HepG2 (cell line): ENCODE measurements at places on chromosomes 6 and 20. TPM values are rescaled to one million over a fixed set of nuclear protein-coding genes. Genes with fewer than 3 reads are reported as not detected.

Gene SAPCD1
- 0.56 and 2.5 TPM in 2 replicates for total RNA-seq

Gene LTA
- not detected in 2 replicates for total RNA-seq

Gene ME1
- not detected in 2 replicates for total RNA-seq

Gene CDH26
- 0.40 and 0.45 TPM in 2 replicates for total RNA-seq

Gene BNIP5
- total RNA-seq: not detected in 2 replicates

Gene TNFRSF21
- 35.4 and 46.3 TPM in 2 replicates for total RNA-seq

DNA sequence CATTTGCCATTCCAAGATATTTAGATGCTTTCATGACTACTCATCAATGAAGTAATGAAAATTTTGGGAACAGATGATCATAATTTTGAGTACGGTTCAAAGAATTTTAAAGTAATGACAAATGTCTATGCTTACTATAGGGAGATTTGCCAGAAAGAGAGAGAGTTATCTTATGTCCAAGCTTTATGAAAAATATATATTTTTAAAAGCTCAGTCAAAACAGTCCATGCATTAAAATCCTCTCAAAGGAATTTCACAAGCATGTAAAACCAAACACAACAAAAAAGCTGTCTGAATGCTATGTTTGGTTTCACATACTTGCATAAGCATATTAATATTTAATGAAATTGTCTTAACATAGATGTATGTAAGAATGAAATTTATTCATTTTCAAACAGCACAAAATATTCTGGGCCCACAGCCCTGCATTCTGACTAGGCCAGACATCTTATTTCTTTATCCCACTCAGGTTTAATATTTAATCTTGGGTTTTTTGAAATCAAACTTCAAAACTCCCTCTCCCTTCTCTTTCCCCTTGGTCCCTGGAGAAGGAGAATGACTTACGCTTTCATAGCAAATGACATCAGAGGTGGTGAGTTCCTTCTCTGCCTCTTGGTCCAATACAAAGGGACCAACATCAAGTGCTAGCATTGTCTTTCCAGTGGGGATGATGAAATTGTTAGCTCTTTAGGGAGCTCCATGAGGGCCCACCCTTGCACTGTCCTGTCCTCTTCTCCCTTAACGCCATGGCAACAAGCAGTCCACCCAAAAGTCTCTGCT is 94.2 kb downstream of the ADAT2 start:
- DNase-seq: no peak

GRCh38 chr6:111812060-111813038 is 60.9 kb downstream of the FYN start:
- no peak for DNase-seq

DNA sequence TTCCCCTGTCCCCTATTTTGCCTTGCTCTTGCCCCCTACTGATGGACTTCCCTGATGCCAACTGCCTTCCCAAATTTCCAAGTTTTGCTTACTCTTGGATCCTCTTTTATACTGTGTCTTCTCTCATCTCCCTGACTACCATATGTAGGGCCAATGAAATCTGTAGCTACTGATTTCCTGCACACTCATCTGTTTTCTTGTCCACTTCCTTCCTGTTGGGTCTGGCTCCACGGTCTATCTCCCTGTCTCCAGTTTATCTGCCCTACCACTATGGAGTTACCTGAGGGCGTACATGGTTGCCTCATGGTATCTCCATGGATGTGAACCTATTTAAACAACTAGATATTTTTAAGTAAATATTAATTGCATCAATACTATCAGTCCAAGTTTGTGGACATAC is 140.3 kb upstream of the MCHR2 start:
- DNase-seq: no peak

- no peak for DNase-seq
These were observed 56.2 kb downstream of the RAB44 start for GRCh38 chr6:36753671-36754405.

DNA sequence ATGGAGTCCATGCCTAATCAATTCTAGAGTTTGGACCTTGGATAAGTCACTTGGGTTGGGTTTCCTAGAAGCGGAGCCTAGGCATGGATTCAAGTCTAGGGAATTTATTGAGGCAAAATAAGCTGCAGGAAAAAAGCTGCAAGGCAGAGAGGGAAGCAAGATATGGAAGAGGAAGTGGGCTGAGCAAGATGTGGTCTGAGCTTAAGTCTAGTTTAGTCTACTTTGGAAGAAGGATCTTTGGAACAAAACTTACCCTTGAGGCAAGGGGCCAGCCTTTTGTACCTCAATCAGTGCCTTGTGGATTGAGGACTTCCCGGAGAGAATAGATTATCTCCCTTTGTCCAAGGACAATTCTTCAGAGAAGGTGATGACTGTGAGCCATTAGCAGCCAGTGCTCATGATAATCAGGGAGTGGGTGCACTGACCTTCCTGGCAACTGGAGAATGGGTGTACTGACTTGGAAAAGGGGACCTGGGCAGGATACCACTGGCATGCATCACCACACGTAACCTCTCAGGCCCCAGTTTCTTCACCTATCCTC is 10.9 kb downstream of the ZSCAN9 start:
- DNase-seq: no peak

DNA sequence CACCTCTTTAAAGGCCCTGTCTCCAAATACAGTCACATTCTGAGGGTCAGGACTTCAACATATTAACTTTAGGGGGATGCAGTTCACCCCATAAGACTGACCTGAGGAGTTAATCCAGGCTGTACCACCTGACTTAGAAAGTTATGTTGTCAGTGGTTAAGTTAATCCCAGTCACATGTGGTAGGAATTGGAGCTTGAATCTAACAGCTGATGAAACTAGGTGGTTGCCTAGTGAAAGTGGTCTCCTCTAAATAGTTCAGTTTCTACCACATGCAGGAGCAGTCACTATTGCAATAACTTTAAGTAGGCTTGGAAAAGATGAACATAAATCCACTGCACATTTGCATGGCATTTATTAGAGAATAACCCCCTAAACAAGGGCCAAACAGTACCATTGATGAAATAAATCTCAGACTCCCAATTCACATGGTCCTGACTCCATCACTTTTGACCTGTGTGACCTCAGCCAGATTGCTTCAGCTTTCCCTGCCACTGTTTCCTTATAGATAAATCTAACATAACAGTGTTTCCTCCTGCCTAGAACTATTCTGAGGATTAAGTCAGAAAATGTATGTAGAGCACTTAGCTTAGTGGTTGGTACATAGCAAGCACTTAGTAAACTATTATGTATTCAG is 20.1 kb downstream of the SAMD5 start:
- no peak for DNase-seq

- no peak for DNase-seq
These were observed 100.1 kb downstream of the CDC5L start for GRCh38 chr6:44487586-44487985.

DNA sequence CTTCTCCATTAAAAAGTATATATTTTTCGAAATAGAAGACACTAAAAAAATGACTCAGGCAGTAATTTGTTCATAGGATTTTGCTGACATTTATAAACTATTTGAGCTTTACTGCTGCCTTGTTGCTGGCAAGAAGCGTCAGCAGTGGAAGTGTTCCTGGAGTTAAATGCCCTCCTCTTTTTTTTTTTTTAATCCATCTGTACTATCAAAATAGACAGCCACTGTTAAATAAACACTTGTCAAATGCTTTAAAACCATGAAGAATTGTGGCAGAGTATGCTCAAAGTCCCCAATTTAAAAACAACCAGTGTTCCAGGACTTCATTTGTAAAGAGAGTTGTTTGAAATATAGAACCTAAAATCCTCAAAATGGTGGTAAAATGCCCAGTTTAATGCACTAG is 253.8 kb downstream of the NKAIN2 start:
- DNase-seq: no peak

GRCh38 chr6:117564681-117565080 is 37.6 kb downstream of the GOPC start:
- no peak for DNase-seq

GRCh38 chr20:33391722-33392415 is 9.4 kb downstream of the CDK5RAP1 start:
- DNase-seq: no peak

DNA sequence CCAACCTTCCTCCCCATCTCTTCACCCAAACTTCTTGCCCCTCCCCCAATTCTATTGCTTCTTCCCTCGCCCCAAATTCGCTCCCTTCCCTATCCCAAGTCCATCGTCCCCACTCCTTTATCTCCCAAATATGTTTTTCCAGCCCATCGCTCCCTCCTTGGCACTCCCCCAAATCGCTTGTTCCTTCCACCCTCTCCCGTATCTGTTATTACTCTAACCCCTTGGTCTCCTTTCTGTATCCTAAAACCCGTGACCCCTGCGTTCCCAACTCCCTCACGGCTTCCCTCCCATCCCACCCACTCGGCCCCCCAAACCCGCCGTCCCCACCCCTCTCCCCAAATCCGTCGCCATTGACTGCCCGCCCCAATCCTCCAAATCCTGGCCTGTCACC is 584 bp downstream of the MTCH1 start:
- DNase-seq: no peak

DNA sequence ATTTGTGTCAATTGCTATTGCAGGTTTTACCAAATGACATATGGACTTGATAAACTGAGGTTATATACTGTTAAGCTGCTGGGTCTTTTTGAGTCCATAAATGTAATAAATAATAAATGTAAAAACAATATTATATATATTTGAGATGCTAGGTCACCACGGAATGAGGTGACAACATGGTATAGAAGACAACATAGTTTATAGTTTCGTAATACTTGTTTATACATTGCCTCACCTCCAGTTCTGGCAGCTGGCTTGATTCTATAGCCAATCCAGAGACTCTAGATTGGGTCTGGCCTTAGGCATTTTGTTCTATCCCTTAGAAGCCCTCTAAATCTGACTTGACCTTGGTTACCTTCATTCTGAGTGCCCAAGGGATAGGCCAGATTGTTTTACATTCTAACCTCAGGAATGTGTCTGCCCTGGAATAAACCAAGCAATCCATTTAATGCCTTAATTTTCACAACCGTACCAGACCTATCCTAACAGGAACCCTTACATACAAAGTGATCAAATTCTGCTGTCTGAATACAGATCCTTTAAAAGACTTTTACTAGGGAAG is 61.5 kb upstream of the STXBP5 start:
- DNase-seq: no peak

GRCh38 chr6:62393608-62394007 is 107.6 kb upstream of the KHDRBS2 start:
- DNase-seq: no peak

GRCh38 chr6:135227758-135228157 is 46.6 kb downstream of the MYB start:
- no peak for DNase-seq

- no peak for DNase-seq
These were observed 34.9 kb downstream of the BTBD3 start for GRCh38 chr20:11952639-11953038.

DNA sequence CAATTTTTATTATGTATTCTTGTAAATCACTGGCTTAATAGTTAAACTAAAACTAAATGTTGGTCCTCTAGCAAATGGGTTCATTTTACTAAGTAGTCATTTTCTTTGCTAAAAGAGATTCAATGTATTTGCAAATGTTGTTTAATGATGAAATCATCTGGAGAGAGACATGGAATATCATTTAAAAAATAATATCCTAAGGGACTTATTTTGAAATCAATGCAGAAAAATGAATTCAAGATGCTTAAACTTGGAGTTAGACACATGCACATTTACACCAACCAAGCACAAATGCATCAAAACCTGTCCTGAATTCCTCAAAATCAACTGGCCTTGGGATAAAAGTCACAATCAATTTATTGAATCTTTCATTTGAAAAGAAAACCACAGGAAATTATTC is 165.0 kb upstream of the RNF217 start:
- DNase-seq: no peak

DNA sequence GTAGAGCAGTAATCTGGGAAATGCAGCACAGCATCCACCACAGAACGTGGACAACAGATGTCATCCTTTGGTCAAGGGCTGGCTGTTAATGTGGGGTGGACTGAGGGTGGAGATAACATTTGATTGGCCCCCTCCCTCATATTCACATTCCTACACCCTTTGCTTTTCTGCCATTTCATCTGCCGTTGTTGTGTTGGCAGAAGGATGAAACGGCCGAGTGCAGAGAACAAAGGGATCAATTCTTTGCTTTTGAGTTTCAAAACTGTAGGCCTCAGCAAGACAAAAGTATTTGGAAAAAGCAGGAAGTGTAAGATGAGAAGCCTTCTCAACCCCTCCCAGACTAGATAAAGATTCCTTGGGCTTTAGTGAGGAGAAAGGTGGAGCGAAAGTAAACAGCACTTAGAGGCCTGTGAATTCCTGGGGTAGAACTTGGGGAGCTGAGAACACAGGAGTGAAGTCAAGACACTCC is 74.2 kb upstream of the PHIP start:
- peak; percentile 24 for DNase-seq

- no peak for DNase-seq
These were observed 115.7 kb downstream of the SCML4 start for GRCh38 chr6:107708435-107708834.
